Cerebellar nuclear complex (tissue), 1 donor: ENCODE measurements at places on chromosomes 4 and X.

DNA sequence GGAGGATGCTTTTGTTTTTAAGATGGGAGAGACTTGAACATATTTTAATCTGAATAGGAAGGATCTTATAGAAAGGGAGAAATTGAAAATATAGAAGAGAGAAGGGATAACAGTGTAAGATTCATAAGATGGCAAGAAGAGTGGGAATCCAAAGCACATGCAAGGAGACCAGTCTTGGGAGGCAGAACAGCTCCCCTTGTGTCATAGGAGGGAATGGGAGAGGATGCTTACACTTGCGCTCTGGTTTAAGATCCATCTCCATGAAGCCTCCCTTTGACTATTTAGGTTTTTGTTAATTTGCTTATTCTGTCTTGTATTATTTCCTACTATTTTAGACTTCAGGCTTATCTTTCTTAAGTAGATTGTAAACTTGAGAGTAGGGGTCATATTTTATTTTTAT is 42.7 kb downstream of the KIF4A start:
- no peak for DNase-seq

DNA sequence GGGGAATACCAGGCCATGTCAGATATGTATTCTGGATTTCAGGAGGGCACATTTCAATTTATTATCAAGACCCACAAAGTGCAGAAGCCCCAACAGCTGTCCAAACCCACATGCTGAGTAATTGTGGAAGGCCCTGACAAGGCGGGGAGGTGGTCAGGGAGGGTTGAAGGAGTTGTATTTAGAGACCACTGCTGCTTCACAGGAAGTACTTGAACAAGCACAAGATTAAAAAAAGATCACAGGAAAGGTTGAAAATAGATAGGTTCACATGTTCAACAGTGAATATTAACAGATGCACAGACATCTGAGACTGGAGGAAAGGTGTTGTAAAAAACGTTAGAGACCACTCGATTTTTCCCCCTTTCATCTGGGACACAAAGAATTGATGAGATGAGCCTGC is 17.9 kb downstream of the ATP8A1 start:
- no peak for DNase-seq

GRCh38 chrX:68571610-68572311 is 72.9 kb downstream of the YIPF6 start:
- DNase-seq, result no peak

- no peak for DNase-seq
Observed at GRCh38 chrX:148700021-148700420, 199.6 kb downstream of the AFF2 start.

GRCh38 chr4:22440999-22441398 is 74.9 kb downstream of the ADGRA3 start:
- no peak for DNase-seq

GRCh38 chr4:84070289-84070688 is 428.8 kb downstream of the NKX6-1 start:
- no peak for DNase-seq

DNA sequence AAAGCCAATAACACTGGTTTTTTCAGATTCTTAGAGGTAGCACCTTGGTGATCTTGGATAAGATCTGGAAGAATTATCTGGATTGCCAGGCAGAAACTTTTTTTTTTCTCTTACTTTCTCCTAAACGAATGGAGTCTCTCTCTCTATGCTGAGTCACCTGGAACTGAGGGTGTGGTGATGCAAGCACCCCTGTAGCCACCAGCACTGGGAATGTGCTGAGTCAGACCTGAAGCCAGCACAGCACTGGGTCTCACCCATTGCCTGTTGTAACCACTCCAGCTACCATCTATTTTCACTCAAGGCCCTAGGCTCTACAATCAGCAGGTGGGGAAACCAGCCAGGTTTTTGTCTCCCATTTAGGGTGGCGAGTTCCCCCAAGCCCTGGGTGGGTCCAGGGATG is 923.8 kb downstream of the RAPGEF2 start:
- DNase-seq, result no peak

- no peak for DNase-seq
Observed at GRCh38 chr4:153345012-153345981, 809 bp downstream of the MND1 start.
